Activated CD8-positive, alpha-beta memory T cell treated with anti-CD3 and anti-CD28 coated beads, Interleukin-2, amount 10 ng/mL, durations not matched to agents 7 days and 5 days (primary cell): ENCODE measurements at places on chromosomes 2 and 18. TPM values are rescaled to one million over a fixed set of nuclear protein-coding genes. Genes with fewer than 3 reads are reported as not detected.

CNTNAP5 gene
- total RNA-seq, result not detected

ESPNL gene
- 0.05 TPM for total RNA-seq

GRCh38 chr2:1867141-1867540 lies 122.8 kb upstream of the PXDN start:
- H3K27ac ChIP-seq, result no peak overlapping the region
- no peaks in the 10 kb centered on the region for H3K36me3 ChIP-seq
- DNase-seq, result no peak
- no peaks in the 10 kb centered on the region for H3K4me1 ChIP-seq

GRCh38 chr18:37778417-37779165 lies 213.0 kb upstream of the CELF4 start:
- H3K4me3 ChIP-seq, result no peak overlapping the region
- DNase-seq, result peak; percentile 46
- H3K27me3 ChIP-seq, result no peaks in the 10 kb centered on the region
- no peak overlapping the region for H3K27ac ChIP-seq
- H3K4me1 ChIP-seq, result no peaks in the 10 kb centered on the region

- H3K27me3 ChIP-seq, result no peaks in the 10 kb centered on the region
- H3K27ac ChIP-seq, result no peak overlapping the region
- no peak for DNase-seq
- H3K4me3 ChIP-seq, result no peak overlapping the region
Measured at GRCh38 chr18:23066504-23067039, 68.7 kb upstream of the CABLES1 start.

TRAK2 gene
- total RNA-seq, result 39.8 TPM

SSB gene
- total RNA-seq, result 88.9 TPM

FOXI3 gene
- total RNA-seq, result not detected

- no peaks in the 10 kb centered on the region for H3K4me1 ChIP-seq
- no peaks in the 10 kb centered on the region for H3K27me3 ChIP-seq
- H3K27ac ChIP-seq, result no peak overlapping the region
- no peak for DNase-seq
- H3K4me3 ChIP-seq, result no peak overlapping the region
Measured at GRCh38 chr18:28961669-28962228, 784.8 kb upstream of the CDH2 start.

GRCh38 chr2:161077367-161078210 lies 82.6 kb upstream of the TANK start:
- H3K27me3 ChIP-seq, result no peaks in the 10 kb centered on the region
- DNase-seq, result peak; percentile 93
- H3K27ac ChIP-seq, result peak overlapping the region; percentile 90
- peaks cover 28% of the 10 kb centered on the region for H3K36me3 ChIP-seq
- peak overlapping the region; percentile 54 for H3K4me3 ChIP-seq

GRCh38 chr2:204539019-204539385 lies 6.3 kb upstream of the PARD3B start:
- H3K27ac ChIP-seq, result no peak overlapping the region
- H3K27me3 ChIP-seq, result peaks cover 15% of the 10 kb centered on the region
- H3K36me3 ChIP-seq, result no peaks in the 10 kb centered on the region
- no peak for DNase-seq

- peaks cover 43% of the 10 kb centered on the region for H3K36me3 ChIP-seq
- DNase-seq, result no peak
- no peak overlapping the region for H3K27ac ChIP-seq
- no peak overlapping the region for H3K4me3 ChIP-seq
- H3K4me1 ChIP-seq, result no peaks in the 10 kb centered on the region
Measured at GRCh38 chr2:208304695-208305094, 38.6 kb downstream of the PIKFYVE start.

DNA sequence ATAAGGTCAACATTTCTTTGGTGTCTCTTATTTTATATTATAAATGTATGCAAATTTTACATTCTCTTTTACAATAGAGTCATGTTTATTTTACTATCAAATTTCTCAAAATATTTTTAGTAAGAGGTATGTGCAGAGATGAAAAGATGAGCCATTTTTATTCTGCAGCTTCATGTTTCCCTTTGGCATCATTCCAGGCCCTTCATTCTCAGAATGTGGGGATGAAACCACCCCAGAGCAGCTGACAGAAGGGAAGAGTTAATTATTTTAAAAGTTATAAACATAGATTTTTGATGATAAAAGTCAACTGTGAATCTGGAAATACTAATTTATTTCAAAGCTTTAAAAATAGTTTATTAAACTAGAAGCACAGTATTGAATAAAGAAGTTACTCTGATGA lies 12.8 kb upstream of the FSHR start:
- H3K27ac ChIP-seq, result no peak overlapping the region
- no peak for DNase-seq
- H3K4me3 ChIP-seq, result no peak overlapping the region
- H3K36me3 ChIP-seq, result no peaks in the 10 kb centered on the region
- H3K27me3 ChIP-seq, result no peaks in the 10 kb centered on the region
- H3K4me1 ChIP-seq, result no peaks in the 10 kb centered on the region

DNA sequence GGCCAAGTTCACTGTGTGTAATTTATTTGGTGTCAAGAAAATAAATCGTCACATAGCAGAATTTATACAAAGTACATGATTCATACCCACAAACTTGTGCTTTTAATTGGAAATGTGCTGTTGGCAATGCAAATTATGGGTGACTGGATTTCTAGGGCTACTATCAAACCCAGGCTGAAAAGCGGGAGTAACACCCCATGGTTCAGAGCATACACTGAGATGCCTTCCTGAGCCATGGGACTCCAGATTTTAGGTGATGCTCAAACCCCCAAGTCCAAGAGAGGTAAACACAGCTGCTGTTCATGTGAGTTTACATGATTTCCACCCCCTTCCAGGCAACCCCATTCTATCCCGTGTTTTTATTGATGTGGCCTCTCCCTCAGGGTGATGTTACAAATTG lies 565.9 kb upstream of the ID2 start:
- H3K4me1 ChIP-seq, result peaks cover 15% of the 10 kb centered on the region
- no peak overlapping the region for H3K27ac ChIP-seq
- H3K27me3 ChIP-seq, result no peaks in the 10 kb centered on the region

- no peak overlapping the region for H3K4me3 ChIP-seq
- peak; percentile 16 for DNase-seq
- no peaks in the 10 kb centered on the region for H3K27me3 ChIP-seq
- H3K36me3 ChIP-seq, result no peaks in the 10 kb centered on the region
- no peaks in the 10 kb centered on the region for H3K4me1 ChIP-seq
- no peak overlapping the region for H3K27ac ChIP-seq
Measured at GRCh38 chr18:75109819-75110218, 99.1 kb downstream of the PTGR3 start.

- H3K27me3 ChIP-seq, result no peaks in the 10 kb centered on the region
- H3K4me1 ChIP-seq, result peaks cover 13% of the 10 kb centered on the region
- no peak overlapping the region for H3K4me3 ChIP-seq
- no peak overlapping the region for H3K27ac ChIP-seq
- H3K36me3 ChIP-seq, result peaks cover 3% of the 10 kb centered on the region
- no peak for DNase-seq
Measured at GRCh38 chr18:22399949-22400348, 17.8 kb downstream of the CTAGE1 start.

DNA sequence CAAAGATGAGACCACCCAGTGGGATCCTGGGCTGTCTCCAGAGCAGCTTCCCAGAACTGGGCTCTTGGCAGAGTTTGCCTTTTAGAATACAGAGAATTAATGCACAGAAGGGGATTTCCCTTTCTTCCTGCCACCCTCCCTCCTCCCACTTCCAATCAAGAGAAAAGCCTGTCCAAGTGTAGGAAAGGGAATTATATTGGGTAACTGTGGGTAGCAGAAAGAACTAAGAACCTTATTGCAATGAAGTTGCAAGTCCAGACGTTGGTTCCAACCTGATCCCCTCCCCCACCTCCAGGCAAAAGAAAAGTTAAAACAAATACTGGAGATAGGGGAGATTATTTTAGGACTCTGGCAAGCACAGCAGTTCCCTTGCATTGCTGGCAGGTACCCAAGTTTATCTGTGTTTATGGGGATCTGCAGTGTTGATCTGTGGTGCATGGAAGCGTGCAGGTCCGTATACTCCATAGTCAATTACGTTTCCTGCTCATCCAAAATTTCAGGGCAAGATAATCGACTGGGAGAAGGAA lies 114.3 kb downstream of the PRKCE start:
- no peak overlapping the region for H3K27ac ChIP-seq
- no peaks in the 10 kb centered on the region for H3K4me1 ChIP-seq
- H3K36me3 ChIP-seq, result no peaks in the 10 kb centered on the region
- no peak for DNase-seq

GRCh38 chr2:222887124-222887523 lies 26.3 kb downstream of the ACSL3 start:
- H3K4me3 ChIP-seq, result no peak overlapping the region
- DNase-seq, result no peak
- no peak overlapping the region for H3K27ac ChIP-seq
- no peaks in the 10 kb centered on the region for H3K27me3 ChIP-seq
- peaks cover 2% of the 10 kb centered on the region for H3K36me3 ChIP-seq

- H3K27me3 ChIP-seq, result no peaks in the 10 kb centered on the region
- no peaks in the 10 kb centered on the region for H3K36me3 ChIP-seq
- no peak overlapping the region for H3K27ac ChIP-seq
- no peaks in the 10 kb centered on the region for H3K4me1 ChIP-seq
- peak; percentile 77 for DNase-seq
Measured at GRCh38 chr2:211157856-211158463, 601.6 kb downstream of the CPS1 start.
